ENCODE measurements at places on chromosomes 3 and 15.

- DNase-seq = no peak
Measured at GRCh38 chr3:169998668-169999131, 32.1 kb downstream of the SEC62 start.

DNA sequence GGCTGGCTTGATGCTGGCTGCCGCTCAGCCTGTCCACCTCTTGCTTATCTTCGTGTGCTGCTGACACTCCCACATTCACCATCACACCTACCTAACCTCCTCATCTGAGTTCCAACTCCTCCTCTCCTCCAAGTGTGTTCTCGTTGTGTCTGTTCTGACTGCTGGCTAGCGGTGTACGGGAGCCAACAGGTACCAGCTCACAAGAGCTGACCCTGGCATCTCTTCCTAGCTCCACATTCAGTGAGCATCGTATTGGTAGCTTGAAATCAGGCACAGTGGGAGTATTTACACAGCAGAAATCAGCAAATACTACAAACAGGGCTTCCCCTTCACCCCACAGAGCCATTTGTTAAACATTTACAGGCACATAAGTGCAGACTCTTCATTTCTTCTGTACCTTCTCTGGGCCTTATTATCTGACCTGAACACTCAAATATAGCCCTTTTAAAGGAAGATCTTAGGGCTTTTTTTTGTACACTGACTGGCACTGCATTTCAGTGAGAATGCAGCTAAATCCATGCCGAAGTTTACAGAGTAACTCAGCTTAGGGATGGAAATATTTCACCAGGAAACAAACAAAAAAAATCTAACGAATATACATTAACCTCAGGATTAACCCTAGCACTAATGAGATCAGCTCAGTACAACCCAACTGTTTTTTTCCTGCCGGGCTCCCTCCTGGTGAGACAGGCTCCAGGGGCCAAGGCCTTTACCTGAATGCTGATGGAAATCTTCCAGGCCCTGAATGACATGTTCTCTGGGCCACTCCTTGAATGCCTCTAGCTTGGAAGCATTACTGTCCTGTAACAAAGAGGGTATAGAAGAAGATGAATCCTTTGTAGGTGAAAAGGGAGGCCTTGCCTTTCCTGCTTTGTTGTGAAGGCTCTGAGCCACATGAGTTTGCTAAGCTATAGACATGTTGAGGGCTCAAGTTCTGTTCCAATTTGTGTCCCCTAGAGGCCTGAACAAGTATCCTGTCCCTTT lies 150.5 kb upstream of the LPP start:
- DNase-seq = no peak

- DNase-seq = no peak
Measured at GRCh38 chr15:37046876-37047614, 53.3 kb downstream of the MEIS2 start.

- no peak for DNase-seq
Measured at GRCh38 chr3:29601861-29602585, 321.2 kb downstream of the RBMS3 start.

- DNase-seq = no peak
Measured at GRCh38 chr3:160678292-160678842, 1.4 kb downstream of the ARL14 start.

GRCh38 chr15:39629371-39629770 lies 48.5 kb downstream of the THBS1 start:
- no peak for DNase-seq

DNA sequence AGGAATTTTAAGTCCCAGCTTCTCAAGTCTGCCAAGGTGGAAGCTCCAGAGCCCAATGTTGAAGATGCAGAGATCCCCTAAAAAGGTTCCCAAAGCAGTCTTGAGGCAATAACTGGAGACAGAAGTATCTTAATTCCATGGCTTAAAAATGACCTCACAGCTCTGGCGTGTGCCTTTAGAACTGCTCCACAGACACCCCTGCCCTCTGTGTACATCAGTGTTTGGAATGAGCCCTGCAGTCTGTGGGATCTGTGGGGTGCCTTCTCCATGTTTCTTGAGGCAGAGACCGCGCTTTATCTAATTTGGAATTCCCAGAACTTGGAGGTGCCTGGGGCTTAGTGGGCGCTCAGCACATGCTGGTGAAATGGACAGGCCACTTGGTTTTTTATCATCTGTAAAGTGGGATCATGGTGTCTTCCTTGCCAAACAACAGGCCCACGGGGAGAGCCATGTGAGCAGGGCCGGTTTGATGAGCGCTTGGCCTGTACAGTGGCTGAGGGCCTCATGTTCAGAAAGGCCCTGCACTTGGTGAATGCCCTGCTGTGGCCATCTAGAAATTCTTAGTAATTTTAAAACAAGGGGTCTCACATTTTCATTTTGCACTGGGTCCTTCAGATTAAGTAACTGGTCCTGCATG lies 7.1 kb downstream of the ITGA11 start:
- no peak for DNase-seq

DNA sequence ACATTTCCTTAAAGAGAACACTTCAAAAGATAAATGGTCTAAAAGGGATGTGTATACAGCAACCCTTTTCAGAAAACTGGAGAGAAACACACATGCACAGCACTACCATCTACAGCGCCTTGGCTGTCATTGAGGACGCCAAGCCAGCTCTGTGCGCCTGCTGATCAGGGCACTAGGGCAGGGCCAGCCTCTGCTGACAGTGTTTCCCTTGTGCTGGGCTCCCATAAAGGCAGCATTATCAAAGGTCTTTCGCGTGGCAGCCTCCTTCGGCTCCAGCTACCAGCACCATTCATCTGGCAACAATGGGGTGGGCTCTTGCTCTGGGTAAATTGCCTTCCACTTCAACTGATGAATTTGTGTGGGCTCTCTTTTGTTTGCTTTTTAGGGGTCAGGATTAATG lies 53.4 kb downstream of the LDHAL6B start:
- DNase-seq = no peak

GRCh38 chr15:41078125-41078524 lies 38.0 kb downstream of the INO80 start:
- no peak for DNase-seq

DNA sequence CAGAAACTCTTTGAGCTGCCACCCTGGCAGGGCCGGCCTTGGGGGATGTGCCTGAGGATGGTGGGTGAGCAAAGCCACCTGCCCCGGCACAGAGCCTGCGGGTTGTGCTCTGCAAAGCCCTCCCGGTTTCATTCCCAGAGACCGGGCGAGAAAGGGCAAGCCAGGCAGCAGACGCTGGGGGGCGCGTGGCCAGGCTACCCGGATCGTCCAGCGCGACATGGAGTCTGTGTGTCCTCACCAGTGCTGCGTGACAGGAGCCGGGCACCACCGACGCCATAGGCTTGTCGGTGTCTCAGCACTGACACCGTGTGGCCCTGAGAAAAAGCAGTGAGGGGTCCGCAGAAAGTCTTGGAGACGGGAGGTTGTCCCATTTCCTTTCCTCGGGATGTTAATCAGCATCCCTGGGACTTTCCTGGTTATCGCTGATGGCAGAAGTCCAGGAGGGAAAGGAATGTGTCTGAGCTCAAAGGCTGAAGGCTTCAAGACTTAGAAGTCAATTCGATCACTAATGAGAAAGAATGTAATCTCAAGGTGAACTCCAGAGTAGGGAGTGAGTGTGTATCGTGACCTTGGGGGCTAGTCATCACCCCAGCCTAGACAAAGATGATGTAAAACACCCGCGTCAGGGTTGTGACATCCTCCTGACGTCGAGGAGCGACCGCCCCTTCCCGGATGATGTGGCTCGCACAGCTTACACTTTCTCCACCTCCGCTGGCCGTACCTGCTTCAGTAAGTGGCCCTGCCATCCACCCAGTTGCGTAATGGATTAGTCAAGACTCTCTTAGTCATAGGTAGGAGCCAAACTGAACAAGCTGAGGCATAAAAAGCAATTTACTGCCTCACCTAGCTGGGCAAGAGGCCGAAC lies 36.3 kb upstream of the PLA2G4E start:
- DNase-seq = peak; percentile 95

DNA sequence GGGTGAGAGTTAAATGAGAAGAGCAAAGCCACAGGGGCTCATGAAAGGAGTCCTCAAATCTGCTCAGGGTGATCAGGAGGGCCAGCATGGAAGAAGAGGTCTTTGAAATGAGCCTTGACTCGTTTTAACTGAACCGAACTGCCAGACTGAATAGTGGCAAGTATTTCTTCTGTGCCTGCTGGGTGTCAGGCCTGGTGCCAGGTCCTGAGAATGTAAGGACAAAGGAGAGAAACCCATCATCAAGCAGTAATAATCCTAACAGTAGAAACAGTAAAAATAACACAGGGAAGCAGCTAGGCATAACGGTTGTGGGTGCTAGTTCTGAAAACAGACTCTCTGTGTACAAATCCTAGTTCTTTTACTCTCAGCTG lies 40.4 kb upstream of the SMAD3 start:
- no peak for DNase-seq

GRCh38 chr3:161567577-161568361 lies 71.2 kb downstream of the OTOL1 start:
- DNase-seq = no peak

- DNase-seq = no peak
Measured at GRCh38 chr3:99678023-99678422, 39.6 kb downstream of the COL8A1 start.

- no peak for DNase-seq
Measured at GRCh38 chr15:72227192-72227586, 3.8 kb downstream of the PKM start.

- DNase-seq = peak; percentile 78
Measured at GRCh38 chr15:72722071-72722696, 36.2 kb downstream of the BBS4 start.

- DNase-seq = peak; percentile 69
Measured at GRCh38 chr3:48656841-48657281, 5.8 kb downstream of the CELSR3 start.

DNA sequence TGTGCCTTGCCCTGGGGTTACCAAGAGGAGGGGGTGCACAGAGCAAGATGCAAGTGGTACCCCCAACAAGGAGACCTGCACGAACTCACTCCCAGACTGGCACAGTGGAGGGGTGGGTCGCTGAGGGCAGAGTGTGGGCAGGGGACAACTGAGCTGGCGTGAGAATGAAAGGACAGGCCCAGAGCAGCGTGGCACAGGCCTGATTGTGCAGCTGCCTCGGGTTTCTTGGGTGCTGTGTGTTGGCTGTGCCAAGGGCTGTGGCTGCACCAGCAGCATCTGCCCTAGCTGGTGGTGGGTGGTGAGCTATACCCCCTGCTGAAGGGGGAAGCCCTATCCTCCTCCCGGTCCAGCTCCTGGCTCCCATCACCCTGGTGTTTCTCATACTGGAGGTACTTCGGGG lies 92.4 kb downstream of the TMEM266 start:
- no peak for DNase-seq
